ENCODE measurements at places on chromosomes 16 and 17. TPM values are rescaled to one million over a fixed set of nuclear protein-coding genes. Genes with fewer than 3 reads are reported as not detected.

DNA sequence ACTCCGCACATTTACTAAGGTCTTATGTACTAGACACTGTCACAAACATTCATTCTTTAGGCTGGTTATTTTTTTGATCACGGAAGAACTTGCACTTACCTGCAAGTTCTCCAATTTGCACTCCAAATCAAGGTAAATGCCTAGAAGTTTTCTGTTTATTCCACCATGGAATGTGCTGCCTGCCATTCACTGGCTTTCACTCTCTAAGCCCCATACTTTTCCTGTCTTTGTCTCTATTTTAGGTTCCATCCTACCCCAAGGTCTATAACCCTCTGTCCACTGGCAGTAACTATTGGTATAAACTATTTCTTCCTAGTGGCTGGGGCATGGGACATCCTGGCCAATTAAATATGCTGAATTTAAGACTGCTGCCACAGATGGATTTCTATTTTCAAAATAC, 15.9 kb downstream of the XPO6 start:
- no peak overlapping the region for H3K4me3 ChIP-seq
- no peaks in the 10 kb centered on the region for H3K27me3 ChIP-seq
- H3K4me1 ChIP-seq, result peaks cover 67% of the 10 kb centered on the region
- peak overlapping the region; percentile 89 for H3K27ac ChIP-seq
- no peak for DNase-seq

- no peaks in the 10 kb centered on the region for H3K27me3 ChIP-seq
- peaks cover 4% of the 10 kb centered on the region for H3K4me1 ChIP-seq
- H3K36me3 ChIP-seq, result no peaks in the 10 kb centered on the region
- no peak overlapping the region for H3K27ac ChIP-seq
- DNase-seq, result no peak
- no peak overlapping the region for H3K4me3 ChIP-seq
These were observed 21.0 kb downstream of the RAB11FIP4 start for GRCh38 chr17:31412511-31412910.

DNA sequence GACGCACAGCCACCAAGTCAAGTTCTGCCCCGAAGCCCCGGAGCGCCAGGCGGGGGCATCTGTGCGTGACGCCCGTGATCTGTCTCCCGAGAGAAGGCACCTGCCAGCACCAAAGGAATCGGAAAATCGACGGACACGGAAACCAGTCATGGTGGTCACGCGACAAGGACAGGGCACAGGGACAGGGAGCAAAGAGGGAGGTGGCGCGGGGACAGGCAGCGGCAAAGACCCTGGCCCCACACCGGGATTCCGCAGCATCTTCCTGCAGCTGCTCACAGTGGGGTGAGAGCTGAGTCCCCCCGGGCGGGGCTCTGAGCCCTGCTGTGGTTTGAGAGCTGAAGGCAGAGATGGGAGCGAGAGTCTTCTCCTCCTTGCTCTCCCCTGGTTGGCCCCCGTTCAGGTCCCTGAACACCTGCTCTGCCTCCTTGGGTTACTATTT, 56.4 kb downstream of the ABR start:
- DNase-seq, result no peak
- no peaks in the 10 kb centered on the region for H3K27me3 ChIP-seq
- H3K36me3 ChIP-seq, result no peaks in the 10 kb centered on the region
- H3K4me1 ChIP-seq, result peaks cover 15% of the 10 kb centered on the region
- no peak overlapping the region for H3K27ac ChIP-seq

- H3K4me3 ChIP-seq, result no peak overlapping the region
- no peak for DNase-seq
- peaks cover 5% of the 10 kb centered on the region for H3K4me1 ChIP-seq
- H3K36me3 ChIP-seq, result no peaks in the 10 kb centered on the region
These were observed 13.7 kb upstream of the AKAP10 start for GRCh38 chr17:19991252-19991885.

DNA sequence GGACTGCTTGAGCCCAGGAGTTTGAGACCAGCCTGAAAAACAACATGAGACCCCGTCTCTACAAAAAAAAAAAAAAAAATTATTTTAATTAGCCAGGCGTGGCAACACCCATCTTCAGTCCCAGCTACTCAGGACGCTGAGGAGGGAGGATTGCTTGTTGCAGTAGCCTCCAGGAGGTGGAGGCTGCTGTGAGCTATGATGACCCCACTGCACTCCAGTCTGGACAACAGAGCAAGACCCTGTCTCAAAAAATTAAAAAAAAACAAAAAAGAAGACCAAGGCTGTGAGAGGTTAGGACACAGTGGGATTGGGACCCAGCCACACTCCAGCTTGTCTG, 1.3 kb upstream of the SNAI3 start:
- no peak overlapping the region for H3K27ac ChIP-seq
- DNase-seq, result no peak
- peaks cover 4% of the 10 kb centered on the region for H3K36me3 ChIP-seq
- no peak overlapping the region for H3K4me3 ChIP-seq
- H3K4me1 ChIP-seq, result peaks cover 82% of the 10 kb centered on the region

DNA sequence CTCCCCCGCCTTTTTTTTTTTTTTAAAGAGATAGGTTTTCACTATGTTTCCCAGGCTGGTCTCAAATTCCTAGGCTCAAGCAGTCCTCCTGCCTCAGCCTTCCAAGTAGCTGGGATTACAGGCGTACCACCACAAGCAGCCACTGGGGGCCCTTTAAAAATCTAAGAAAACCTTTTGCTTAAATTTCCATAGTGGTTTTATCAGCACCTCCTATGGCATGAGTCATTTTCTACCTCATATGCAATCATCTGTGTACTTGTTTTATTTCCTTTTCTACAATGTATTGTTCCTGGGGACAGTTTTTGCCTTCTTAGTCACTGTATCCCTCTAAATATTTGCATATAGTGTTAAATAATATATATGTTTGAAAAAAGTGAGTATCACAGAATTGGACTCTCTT, 29.2 kb downstream of the GNA13 start:
- peak; percentile 30 for DNase-seq
- H3K27ac ChIP-seq, result no peak overlapping the region
- no peak overlapping the region for H3K4me3 ChIP-seq
- peaks cover 48% of the 10 kb centered on the region for H3K4me1 ChIP-seq

The MMP15 gene
- total RNA-seq, result 0.31 TPM

The ZFHX3 gene
- total RNA-seq, result 0.64 TPM

DNA sequence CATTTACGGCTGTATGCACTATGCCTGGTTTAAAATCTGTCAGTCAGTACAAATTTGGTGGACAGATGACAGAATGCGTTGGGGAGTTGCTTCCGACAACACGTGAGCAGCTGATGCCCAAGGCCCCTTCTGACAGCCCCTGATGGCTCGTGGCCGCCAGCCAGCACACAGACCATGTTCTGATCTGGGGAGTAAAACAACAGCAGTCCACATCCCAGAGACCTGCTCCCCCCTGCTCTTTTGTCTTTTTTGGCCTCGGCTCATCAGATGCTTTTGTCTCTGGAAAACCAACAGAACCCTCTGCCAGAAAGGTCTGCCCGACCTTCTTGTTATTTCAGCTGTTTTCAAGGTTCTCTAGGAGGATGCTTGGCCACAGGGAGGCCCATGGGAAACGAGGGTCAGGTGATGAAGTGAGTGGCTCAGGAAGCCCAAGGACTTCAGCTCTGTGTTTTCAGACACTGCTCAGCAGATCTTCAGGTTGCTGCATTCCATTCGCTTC, 10.8 kb downstream of the ARSG start:
- DNase-seq, result no peak
- H3K27me3 ChIP-seq, result no peaks in the 10 kb centered on the region
- H3K36me3 ChIP-seq, result peaks cover under 1% of the 10 kb centered on the region

GRCh38 chr17:34131386-34131785, 123.7 kb upstream of the CCL2 start:
- H3K4me3 ChIP-seq, result no peak overlapping the region
- no peaks in the 10 kb centered on the region for H3K27me3 ChIP-seq
- H3K4me1 ChIP-seq, result no peaks in the 10 kb centered on the region
- DNase-seq, result no peak

DNA sequence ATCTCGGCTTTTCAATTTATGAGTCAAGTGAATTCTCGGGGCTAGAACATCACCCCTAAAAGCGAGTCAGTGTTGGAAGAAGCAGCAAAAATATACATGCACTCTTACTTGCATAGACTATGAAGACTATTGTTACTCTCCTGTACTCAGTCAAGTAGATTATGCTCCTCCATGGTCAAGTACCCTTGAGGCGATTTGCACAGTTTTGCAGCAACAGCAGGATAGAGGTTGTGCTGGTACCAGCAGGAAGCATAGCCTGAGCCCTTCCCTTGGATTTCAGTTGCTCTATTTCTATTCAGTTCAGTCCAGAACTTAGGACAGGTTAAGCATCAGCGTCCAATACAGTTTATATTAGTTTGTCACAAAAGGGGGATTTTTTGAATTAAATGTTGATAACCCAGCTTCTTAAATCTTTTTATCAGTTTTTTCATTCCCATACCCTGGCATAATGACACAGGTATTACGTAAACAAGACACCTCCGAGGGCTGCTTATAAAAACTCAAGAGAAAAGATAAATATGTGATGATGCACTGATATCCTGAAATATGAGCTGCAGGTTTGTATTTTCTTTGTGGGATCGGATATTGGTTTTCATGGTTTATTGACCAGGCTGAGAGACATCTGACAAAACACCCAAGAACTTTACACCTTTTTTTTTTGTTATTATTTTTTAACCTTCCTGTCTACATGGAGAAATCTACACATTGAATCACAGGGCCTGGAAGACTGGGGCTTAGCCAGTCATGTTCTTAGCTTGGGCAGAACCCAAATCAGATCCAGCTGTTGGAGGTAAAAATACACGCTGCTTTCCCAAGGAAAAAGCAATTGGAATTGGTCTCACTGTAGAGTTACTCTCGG, 144.1 kb downstream of the PITPNC1 start:
- no peaks in the 10 kb centered on the region for H3K27me3 ChIP-seq
- no peak overlapping the region for H3K4me3 ChIP-seq
- DNase-seq, result no peak
- peaks cover 25% of the 10 kb centered on the region for H3K4me1 ChIP-seq
- H3K36me3 ChIP-seq, result peaks cover 3% of the 10 kb centered on the region

- peaks cover 14% of the 10 kb centered on the region for H3K4me1 ChIP-seq
- peaks cover 43% of the 10 kb centered on the region for H3K27me3 ChIP-seq
These were observed at the start of gene CYGB for GRCh38 chr17:76537578-76538280. Gene CYGB, minus strand, starts transcription at chr17:76537709. Its CDS starts 167 bp downstream, at chr17:76537542.

The TAC4 gene
- total RNA-seq, result not detected

The CACNG5 gene
- not detected for total RNA-seq

DNA sequence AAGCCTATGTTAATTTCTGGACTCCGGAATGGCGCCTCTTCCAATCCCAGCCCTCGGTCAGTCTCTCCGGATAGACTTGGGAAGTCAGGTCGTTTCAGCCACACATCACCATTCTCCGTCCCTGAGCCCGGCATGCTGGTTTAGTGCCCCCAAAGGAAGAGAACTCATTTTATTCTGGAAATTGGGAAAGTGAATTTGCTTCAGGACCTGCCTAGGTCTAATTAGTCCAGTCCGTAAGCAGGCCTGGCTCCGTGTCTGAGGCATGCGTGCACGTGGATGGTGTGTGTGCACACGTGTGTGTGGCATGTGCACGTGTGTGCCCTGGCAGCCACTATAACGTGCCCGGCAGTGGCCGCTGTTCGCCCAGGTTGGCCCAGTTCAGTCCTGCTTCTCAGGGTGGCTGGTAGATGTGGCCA, 77.4 kb downstream of the RPA1 start:
- DNase-seq, result no peak
- H3K27ac ChIP-seq, result no peak overlapping the region
- H3K27me3 ChIP-seq, result peaks cover 47% of the 10 kb centered on the region
- peaks cover 13% of the 10 kb centered on the region for H3K4me1 ChIP-seq

DNA sequence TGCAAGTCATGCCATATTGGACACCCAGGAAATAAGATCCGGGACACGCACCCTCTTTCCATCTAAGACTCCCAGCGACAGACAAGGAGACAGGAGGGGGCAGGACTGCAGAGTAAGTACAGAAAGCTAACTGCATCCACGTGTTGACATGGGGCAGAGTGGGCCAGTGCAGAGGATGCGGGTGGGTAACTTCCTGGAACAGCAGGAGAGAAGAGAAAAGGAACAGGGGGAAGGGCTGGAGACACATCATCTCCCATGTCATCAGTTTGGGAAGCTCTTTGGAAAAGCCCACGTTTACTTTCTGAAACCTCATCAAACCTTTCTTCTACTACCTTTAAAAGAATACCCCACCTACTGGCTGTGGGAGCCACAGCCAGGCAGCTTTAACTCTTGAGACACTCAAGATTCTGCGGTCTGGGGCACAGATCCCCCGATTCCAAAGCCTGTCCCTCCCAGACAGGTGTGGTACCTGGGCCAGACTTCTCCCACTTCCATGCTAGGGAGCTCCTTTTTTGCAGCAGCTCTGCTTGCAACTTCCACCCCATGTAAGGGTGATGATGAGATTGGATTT, 273.5 kb upstream of the RPL38 start:
- H3K27ac ChIP-seq, result no peak overlapping the region
- no peak overlapping the region for H3K4me3 ChIP-seq
- no peak for DNase-seq
- H3K4me1 ChIP-seq, result no peaks in the 10 kb centered on the region

DNA sequence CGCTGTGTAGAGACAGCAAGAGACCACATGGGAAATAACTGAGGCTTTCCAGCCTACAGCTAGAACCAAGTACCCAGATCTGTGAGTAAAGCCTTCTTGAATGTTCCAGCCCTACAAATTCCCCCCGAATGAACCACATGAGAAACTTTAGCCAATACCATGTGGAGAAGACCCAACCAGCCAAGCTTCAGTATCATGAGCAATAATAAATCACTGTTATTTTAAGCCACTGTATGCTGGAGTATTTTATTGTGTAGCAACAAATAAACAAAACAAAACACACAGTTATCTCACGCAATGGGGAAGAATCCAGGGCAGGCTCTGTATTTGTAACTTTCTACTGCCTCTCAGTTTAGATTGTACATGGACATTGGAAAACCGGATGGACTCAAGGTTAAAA, 426.2 kb downstream of the CDH11 start:
- no peaks in the 10 kb centered on the region for H3K4me1 ChIP-seq
- no peaks in the 10 kb centered on the region for H3K27me3 ChIP-seq
- no peak overlapping the region for H3K27ac ChIP-seq
- DNase-seq, result no peak
- H3K36me3 ChIP-seq, result no peaks in the 10 kb centered on the region
- H3K4me3 ChIP-seq, result no peak overlapping the region

DNA sequence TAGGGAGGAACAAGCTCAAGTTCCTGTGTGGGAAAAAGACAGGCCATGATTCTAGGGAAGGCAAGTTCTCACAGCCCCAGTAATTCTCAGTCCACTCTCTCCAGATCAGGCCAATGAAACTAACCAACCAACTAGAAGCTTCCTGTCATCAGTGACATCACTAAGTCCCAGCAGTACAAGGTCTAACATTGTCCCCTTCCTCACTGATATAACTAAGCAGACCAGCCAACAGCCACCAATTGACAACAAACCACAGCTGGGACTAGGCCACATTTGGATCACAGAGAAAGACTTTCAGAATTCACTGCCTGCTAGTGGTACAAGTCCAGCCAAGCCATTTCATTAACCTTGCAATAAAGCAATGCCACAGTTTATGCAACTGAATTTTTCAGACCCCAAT, 94.0 kb downstream of the CACNG1 start:
- H3K27ac ChIP-seq, result no peak overlapping the region
- peaks cover 56% of the 10 kb centered on the region for H3K36me3 ChIP-seq
- no peaks in the 10 kb centered on the region for H3K27me3 ChIP-seq
- peaks cover 12% of the 10 kb centered on the region for H3K4me1 ChIP-seq
- no peak for DNase-seq
- H3K4me3 ChIP-seq, result no peak overlapping the region

GRCh38 chr17:8629371-8630226, 926 bp downstream of the MYH10 start:
- peaks cover 31% of the 10 kb centered on the region for H3K27me3 ChIP-seq
- peak; percentile 37 for DNase-seq
- peak overlapping the region; percentile 86 for H3K4me3 ChIP-seq
- peaks cover 18% of the 10 kb centered on the region for H3K4me1 ChIP-seq

- peaks cover under 1% of the 10 kb centered on the region for H3K27me3 ChIP-seq
- no peaks in the 10 kb centered on the region for H3K36me3 ChIP-seq
- no peak for DNase-seq
- no peaks in the 10 kb centered on the region for H3K4me1 ChIP-seq
- no peak overlapping the region for H3K27ac ChIP-seq
- no peak overlapping the region for H3K4me3 ChIP-seq
These were observed 13.4 kb downstream of the WFDC1 start for GRCh38 chr16:84308120-84308519.

All from CD4-positive, alpha-beta T cell (primary cell).